ENCODE measurements at places on chromosomes 7 and 10.

GRCh38 chr10:57049096-57049495 lies 688.0 kb upstream of the ZWINT start:
- no peak for DNase-seq

DNA sequence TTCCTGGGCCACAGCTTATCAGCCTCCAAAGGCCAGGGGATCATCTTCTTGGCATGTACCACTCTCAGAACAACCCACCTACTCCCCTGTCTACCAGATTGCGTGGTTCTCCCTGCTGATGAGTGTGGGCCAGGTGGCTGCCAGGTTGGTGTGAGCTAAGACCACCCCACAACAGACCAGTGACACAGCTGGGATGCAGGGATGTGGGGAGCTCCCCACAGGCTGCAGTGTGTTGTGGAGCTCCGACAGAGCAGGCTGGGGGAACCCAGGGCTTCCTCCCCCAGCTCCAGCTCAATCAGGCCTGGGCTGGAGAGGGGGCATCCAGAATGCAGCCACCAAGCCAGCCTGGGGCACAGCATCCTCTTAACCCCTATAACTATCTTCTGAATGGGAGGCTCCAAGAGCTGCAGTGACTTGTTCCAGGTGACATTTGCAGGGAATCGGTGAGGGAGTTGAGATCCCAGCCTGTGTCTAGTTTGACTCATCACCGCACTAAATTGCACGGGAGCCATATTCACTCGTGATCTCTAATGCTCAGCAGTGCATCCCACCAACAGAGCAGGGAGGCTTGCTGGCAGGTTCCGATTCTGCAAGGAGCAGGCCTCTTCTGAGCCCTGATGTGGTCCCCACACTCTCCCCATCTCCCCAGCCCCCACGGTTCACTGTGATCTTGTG lies 596 bp upstream of the GDF2 start:
- DNase-seq, result no peak

DNA sequence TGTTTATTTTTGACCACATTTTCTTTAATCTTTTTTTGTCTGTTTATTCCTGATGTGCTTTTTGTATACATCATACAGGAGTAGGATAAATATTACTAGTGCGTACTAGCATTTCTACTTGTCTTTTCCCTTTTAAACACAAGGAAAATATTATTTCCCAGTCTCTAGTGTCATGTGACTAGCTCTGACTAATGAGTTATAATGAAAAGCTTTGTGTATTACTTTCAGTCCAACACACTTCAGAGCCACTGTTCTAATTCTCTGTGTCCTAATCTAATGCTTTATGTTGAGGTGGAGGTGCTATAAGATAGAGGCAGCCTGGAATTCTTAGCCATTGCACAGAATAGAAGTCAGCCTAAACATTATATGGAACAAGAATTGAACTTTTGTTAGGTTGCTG lies 65.0 kb upstream of the RAB18 start:
- DNase-seq, result no peak

GRCh38 chr7:20007510-20007909 lies 209.7 kb downstream of the MACC1 start:
- no peak for DNase-seq

- no peak for DNase-seq
Measured at GRCh38 chr7:34061149-34061548, 155.8 kb downstream of the BMPER start.
